ENCODE measurements at places on chromosomes 2 and 18.
A peak's percentile ranks its signal among the peaks of the same experiment; 100 is the strongest.

DNA sequence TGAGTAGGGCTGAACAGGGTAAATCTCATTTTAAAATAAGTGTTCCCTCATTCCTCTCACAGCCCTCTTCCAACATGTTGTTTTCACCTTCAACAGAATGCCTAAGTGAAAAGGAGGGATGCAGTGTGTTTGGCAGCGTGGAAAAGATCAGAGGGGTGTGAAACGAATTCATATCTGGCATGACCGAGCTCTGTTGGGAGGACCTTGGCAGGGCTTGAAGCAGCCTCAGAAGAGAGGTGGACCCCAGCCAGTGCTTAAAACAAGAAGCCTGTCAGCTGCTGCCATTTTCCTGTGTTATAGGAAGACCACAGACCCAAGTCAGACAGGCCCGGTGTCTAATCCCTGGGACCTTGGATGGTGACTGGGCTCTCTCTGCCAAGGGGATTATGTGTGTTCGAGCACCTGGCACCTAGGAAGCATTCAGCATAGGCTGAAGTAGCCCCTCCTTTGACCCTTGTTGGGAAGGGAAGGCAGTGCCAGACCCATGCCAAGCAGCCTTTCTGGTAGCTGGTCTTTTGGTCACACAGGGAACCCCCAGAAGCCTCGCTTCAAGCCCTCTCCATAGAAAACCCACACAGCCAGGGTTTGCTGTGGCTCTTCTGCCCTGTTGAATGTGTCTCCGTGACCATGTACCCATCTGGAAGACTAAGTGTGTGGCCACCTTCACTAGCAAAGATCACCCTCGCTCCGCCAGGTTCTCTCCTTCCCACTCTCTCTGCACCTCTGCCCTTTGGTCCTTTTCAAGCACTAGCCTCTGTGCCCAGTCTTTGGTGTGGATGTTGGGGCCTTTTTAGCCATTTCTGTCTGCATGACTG is 87.5 kb upstream of the ST3GAL5 start:
- no peak for DNase-seq

DNA sequence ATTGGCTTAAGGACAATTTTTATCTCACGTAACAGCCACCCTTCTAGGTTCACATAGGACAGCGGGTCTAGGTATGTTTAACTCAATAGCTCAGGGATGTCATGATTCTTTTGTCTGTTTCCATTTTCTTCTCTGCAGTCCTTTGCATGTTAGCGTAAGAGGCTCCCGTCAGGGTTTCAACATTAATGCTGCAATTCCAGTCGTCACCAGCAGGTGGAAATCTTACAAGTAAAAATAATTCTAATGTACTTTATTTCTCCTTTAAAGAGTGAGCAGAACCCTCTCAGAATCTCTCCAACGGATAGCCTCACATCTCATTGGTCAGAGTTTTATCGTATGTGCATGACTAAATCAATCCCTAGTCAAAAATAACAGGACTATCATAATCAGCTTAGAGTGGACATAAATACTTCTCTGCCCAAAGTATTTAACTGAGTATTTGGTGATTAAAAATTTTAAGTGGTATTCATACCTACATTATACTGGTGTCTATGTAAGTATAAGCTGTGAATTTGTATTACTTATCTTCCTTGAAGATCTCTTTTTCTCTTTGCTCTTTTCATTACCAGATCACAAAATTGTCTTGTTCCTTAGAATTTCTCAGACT is 487.2 kb upstream of the GCFC2 start:
- DNase-seq: peak; percentile 79

GRCh38 chr18:5238371-5238976 is 41.4 kb upstream of the AKAIN1 start:
- peak; percentile 27 for DNase-seq

DNA sequence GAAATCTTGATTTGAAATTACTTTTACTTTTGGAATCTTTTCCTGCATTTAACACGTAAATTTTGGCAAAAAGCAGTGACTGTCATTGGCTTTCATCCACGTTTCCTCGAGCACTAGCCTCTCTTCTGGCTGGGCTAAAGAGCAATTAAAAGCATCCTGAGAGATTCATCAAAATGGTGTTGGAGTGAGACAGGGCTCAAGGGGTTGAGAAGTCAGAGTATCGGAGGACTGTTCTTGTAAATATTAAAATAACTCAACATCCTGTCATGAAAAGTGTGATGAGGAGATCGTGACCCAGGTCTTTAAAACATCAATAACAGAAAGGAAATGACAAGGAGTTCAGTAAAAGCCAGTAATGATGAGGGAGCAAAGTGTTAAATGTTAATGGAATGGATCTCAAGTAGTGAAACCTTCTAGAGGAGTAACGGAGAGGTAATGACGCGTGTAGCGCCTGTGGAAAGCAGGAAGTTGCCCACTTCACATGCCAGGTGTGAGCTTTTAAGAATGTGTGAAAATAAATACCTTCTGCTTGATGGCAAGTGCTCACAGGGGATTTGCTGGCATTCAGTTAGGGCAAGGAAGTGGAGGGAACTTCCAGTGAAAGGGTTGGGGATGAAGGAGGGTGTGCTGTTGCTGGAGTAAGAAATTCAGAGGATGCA is 754.4 kb downstream of the ADCYAP1 start:
- no peak for DNase-seq

- no peak for DNase-seq
Observed at GRCh38 chr2:238645095-238645494, 202.8 kb upstream of the TWIST2 start.

DNA sequence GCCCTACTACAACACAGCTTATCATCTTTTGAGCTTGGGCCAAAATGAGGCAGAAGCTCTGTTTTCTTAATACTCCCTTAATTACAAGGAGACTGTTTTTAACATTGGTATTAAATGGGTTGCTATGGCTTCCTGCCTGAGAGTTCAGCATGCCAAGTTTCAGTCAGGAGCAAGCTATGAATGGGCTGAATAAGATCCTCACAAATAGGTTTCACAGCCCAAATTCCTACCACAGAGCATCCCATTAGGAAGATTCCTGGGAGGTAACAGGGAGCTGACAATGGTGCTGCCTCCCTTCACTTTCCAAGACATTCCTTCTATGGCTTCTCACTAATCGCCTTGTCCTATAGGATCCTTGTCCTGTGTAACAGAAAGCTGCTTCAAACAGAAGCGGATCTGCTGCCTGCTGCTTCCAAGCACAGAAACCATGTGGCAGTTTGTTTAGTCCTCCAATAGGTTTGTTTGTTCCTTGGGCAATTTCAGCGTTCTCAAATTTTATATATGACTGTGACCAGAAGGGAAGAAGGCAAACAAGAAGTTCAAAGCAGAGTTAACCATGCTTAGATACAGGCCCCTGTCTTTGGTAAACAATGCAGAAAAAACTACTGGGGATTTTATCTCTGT is 70.9 kb downstream of the NCKAP5 start:
- DNase-seq: no peak

DNA sequence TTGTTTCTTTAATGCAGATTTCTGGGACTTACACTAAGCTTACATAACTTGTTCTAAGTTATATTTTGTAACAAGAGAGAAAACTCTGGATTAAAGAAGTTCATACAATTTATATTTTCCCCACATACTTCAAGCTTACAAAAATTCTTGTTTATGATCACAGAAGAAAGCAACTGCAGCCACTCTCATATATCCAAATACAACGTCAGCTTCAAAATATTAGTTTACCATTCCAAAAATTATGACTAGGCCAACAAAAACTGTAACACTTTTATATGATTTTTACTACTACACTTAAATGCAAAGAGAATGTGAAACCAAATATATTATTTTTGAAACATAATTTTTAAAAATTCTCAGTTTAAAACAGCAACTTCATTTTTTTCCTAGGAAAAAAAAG is 30.9 kb downstream of the LPIN2 start:
- DNase-seq: no peak

GRCh38 chr2:12177455-12178288 is 431.2 kb downstream of the LPIN1 start:
- DNase-seq: no peak

DNA sequence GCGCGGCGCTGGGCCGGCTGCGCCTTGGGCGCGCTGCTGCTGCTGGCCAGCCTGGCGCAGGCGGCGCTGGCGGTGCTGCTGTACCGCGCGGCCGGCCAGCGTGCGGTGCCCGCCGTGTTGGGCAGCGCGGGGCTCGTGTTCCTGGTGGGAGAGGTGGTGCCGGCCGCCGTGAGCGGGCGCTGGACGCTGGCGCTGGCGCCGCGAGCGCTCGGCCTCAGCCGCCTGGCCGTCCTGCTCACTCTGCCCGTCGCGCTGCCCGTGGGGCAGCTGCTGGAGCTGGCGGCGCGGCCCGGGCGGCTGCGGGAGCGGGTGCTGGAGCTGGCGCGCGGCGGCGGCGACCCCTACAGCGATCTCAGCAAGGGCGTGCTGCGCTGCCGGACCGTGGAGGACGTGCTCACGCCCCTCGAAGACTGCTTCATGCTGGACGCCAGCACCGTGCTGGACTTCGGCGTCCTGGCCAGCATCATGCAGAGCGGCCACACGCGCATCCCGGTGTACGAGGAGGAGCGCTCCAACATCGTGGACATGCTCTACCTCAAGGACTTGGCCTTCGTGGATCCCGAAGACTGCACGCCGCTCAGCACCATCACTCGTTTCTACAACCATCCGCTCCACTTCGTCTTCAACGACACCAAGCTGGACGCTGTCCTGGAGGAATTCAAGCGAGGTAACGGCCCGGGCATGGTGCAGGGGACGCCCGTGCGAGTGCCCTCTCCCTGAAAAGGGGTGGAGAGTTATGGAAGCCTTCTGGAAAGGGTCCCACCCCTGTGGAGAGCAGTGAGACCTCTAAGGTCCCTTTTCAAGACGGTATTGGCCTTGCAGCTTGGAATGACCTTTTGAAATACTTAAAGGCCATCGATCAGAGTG is 1.0 kb downstream of the CNNM3 start:
- DNase-seq: peak; percentile 25

DNA sequence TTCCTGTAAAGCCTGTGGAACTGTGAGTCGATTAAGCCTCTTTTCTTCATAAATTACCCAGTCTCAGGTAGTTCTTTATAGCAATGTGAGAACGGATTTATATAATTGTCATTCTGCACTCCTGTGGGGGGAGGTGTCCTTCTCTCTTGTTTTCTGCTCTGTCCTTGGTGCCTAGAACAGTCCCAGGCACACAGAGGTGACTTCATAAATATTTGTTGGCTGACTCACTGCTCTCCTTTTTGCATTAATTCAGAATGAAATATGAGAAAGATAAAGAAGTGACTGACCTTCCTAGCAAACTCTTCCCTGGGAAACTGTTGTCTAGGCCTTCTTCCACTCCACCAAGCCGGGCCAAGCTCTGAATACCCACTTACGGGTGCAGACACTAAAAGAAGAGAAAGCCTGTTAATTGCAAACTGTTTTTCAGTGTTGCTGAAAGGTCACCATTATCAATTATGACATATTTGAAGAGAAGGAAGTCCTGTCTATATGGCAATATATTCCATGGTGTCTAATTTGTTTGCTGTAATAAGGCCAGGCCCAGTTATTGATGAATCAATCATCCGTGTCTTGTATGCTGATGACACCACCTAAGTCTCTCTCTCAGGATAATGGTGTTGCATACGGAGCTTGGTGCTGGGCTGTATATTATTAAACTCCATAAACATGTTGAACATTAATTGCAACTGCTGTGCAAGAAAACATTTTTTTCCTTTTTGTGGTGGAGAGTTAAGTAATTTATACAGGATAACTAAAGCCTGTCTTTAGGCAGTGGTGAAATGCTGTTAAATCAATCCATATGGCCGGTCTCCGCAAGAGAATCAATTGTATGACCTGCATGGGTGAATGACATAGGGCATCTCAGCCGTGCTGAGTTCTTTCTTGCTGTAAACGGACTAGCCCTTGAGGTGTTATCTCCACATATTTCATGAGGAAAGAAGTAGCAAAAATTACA is 567.5 kb downstream of the SLC4A3 start:
- no peak for DNase-seq

DNA sequence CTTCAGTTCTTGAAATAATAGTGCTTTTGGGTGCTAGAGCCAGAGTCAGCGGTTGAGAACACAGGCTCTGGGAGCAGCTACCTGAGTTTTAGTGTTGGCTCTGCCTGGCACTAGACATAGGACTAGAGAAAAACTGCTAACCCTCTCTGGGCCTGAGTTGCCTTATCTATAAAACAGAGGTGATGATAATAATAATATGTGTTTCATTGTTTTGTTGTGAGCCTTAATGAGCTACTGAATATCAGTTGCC is 391.7 kb downstream of the PTPRM start:
- DNase-seq: no peak

DNA sequence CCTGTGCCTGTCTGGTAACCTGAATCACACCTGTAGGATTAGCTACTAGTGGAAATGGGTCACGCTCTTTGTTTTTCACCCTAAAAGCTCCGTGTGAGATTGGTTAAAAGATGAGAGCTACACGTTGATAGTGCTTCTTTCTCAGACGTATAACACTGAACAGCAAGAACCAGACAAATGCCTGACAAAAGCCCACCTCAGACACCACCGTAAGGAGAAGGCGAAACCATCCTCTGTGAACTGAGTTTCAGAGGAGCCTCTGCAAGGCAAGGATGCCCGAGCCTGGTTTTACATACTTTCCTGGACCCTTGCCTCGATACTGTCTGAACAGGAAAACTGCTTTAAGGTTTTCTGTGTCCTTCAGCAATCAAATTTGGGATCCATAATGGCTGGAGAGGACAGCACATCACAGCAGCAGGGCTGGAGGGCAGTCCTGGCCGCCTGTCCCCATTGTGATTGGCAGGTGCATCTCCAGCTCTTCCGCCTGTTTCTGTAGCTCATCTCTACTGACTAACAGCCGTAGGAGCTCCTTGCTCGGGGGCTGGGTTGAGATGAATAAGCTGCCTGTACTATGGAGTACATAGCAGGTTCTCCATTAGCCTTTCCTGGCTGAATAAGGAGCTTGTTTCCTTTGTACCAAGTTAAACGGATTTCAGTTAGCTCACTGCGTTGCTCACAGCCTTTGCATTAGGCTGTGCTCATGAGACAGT is 155.5 kb downstream of the MYT1L start:
- no peak for DNase-seq

DNA sequence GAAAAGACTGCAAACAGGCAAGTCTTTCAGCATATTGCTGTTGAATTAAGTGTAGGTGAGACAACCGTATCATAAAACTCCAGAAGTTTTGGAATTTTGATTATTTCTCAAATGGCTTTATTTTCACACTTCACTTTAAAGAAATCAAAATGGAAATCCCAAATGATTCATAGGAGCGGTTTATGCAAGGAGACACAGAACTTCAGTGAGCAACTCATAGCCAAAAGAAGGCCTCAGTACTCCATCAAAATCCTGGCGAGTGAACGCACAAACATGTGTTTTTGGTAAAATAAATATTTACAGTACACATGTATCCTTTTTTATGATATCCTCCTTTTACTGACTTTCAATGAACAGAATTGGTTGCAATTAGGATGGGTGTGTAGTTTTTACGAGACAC is 140.4 kb upstream of the APCDD1 start:
- no peak for DNase-seq

- DNase-seq: no peak
Observed at GRCh38 chr2:24939353-24939752, 19.3 kb upstream of the ADCY3 start.

GRCh38 chr2:106904242-106904641 is 18.3 kb upstream of the ST6GAL2 start:
- no peak for DNase-seq
